ENCODE measurements at places on chromosomes 2 and 18.

DNA sequence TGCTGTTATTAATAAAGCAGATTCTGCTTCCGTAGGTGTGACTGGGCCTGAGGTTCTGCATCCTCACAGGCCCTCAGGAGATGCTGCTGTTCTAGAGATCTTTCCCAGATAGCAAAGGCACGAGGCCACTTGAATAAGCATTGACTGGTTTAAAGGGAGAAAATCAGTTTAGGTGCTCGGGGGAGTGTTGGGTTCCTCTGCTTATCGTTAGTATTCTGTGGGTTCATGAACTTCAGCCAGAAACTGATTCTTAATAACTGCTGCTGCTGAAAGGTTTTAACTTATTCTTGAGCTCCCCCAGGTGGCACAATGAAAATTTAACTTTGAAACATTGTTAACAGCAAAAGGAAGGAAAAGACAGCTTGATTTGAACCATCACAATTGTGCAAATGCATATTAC lies 56.9 kb downstream of the ITGA6 start:
- no peak overlapping the region for H3K27ac ChIP-seq
- peaks cover 3% of the 10 kb centered on the region for H3K27me3 ChIP-seq
- no peak overlapping the region for H3K4me3 ChIP-seq
- peaks cover 15% of the 10 kb centered on the region for H3K36me3 ChIP-seq
- peaks cover 53% of the 10 kb centered on the region for H3K4me1 ChIP-seq

DNA sequence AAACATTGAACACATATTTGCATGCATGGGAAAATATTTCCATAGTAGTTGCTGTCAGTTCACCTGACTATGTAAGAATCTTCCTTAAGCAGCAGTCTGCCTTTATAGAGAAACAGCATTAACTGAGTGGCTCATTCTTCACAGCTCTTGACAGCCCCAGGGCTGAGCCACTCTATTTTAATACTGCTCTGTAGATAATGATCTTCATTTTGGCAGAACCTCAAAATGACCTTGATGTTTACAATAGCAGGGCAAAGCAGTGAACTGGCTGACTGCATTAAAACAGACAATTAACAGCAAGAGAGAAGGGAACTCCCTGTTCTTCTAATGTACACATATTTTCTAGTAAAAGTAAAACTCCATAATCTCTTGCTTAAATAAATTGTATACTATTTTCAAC lies 580.6 kb upstream of the SOX11 start:
- H3K27me3 ChIP-seq, result no peaks in the 10 kb centered on the region
- peaks cover 5% of the 10 kb centered on the region for H3K4me1 ChIP-seq
- H3K4me3 ChIP-seq, result no peak overlapping the region
- DNase-seq, result no peak
- peaks cover 10% of the 10 kb centered on the region for H3K36me3 ChIP-seq
- no peak overlapping the region for H3K27ac ChIP-seq

GRCh38 chr2:69716555-69717120 lies 25.3 kb upstream of the ANXA4 start:
- H3K36me3 ChIP-seq, result peaks cover under 1% of the 10 kb centered on the region
- no peak for DNase-seq
- peaks cover 6% of the 10 kb centered on the region for H3K27me3 ChIP-seq
- no peak overlapping the region for H3K4me3 ChIP-seq

DNA sequence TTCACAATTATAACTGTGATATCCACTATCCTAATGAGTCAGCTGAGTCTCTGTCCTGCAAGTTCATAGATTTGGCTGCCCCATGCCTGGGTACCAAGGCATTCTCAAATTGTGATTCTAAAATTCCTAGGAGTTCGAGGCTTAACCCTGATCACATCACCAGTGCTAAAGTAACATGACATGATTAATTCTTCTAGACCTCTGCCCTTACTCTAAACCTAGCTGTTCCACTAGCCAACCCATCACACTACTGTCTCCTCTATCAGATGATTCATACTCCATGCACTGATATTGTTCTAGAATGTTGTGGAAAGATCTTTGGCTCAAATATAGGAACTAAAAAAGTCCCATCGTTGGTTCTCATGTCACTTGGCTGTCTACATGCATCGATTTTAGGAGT lies 487.6 kb downstream of the PIK3C3 start:
- peaks cover 7% of the 10 kb centered on the region for H3K36me3 ChIP-seq
- no peak overlapping the region for H3K27ac ChIP-seq
- DNase-seq, result no peak

GRCh38 chr18:79452190-79452990 lies 56.7 kb downstream of the NFATC1 start:
- H3K4me1 ChIP-seq, result no peaks in the 10 kb centered on the region
- DNase-seq, result no peak
- H3K27me3 ChIP-seq, result no peaks in the 10 kb centered on the region

- peaks cover 43% of the 10 kb centered on the region for H3K27me3 ChIP-seq
- no peak overlapping the region for H3K4me3 ChIP-seq
- no peaks in the 10 kb centered on the region for H3K36me3 ChIP-seq
These were observed 229.8 kb downstream of the LDLRAD4 start for GRCh38 chr18:13448335-13448795.

DNA sequence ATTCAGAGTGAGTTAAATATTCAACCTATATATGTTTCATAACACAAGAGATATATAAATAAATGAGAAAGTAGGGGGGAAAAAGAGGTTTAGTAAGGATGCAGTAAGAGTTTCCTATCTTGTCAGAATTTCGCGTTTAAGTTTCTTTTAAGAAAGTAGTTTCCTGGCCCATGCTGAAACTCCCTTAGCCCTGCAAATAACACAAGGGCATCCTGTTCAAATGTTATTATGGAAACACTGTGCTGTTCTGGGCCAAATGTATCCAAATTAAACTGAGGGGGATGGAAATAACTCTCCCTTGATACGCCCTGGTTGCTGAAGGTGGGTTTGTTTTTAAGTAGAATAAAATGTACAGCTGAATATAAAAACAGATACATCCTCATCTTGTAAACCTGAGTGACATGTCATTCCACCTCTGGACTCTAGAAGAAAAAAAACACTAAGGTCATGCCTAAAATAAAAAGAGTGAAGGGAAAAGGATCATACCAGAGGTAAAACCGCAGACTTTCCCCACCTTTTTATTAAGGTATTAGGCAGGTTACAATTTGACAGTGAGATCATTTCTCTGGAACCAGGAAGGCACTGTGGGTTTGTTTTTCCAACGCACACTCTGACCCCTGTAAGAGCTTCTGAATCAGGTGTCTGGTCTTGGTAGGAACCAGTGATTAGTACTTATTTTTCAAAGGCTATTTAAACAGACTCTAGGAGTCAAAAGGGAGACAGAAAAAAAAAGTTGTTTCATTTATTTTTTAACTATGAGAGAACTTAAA lies 16.7 kb downstream of the BCL2 start:
- no peak for DNase-seq
- peaks cover 6% of the 10 kb centered on the region for H3K36me3 ChIP-seq
- peak overlapping the region; percentile 29 for H3K4me3 ChIP-seq
- H3K4me1 ChIP-seq, result peaks cover 71% of the 10 kb centered on the region

GRCh38 chr2:195659114-195659513 lies 2.1 kb downstream of the SLC39A10 start:
- no peak overlapping the region for H3K27ac ChIP-seq
- no peaks in the 10 kb centered on the region for H3K36me3 ChIP-seq
- H3K4me1 ChIP-seq, result peaks cover 33% of the 10 kb centered on the region
- H3K4me3 ChIP-seq, result peak overlapping the region; percentile 99
- DNase-seq, result no peak

DNA sequence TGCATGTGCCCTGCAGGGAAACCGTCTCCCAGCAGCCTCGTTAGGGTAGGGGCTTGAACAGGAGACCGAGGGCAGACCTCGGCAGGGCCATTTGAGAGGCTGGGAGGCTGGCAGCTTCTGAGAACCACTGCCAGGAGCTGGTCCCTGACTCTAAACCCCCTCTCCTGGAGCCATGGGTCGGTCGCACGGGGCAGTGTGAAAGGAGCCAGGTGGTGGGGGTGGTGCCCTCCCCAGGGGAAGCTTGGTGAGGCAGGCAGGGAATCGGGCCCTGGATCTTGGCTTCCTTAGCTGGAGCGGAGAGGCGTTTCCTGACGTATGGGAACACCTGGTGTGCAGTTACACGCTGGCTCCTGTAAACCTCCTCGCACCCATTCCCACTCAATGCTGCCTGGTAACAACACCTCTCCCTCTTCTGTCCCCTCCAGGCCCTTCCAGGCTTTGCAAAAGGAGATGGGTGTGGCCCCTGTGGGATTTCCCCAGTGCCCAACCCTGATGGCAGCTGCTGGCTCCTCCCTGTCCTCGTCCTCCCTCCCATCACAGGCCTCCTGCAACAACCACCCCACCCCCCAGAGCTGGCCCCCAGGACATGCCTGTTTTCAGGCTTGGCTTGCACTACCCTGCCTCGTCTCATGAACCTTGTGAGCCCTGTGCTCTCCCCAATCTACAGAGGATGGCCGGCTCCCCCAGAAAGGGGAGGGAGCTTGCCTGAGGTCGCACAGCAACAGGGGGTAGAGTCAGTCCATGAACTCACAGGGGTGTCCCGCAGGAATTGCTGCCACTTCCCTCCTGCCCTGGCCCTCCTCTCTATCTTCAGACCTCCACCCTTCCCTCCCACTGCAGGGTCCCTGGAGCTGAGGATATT lies 24.4 kb downstream of the ADRA2B start:
- H3K4me3 ChIP-seq, result no peak overlapping the region
- DNase-seq, result no peak
- H3K27ac ChIP-seq, result peak overlapping the region; percentile 62
- peaks cover 9% of the 10 kb centered on the region for H3K4me1 ChIP-seq
- H3K36me3 ChIP-seq, result no peaks in the 10 kb centered on the region
- no peaks in the 10 kb centered on the region for H3K27me3 ChIP-seq

- H3K27me3 ChIP-seq, result no peaks in the 10 kb centered on the region
- peaks cover 5% of the 10 kb centered on the region for H3K36me3 ChIP-seq
- H3K27ac ChIP-seq, result no peak overlapping the region
- H3K4me1 ChIP-seq, result peaks cover 69% of the 10 kb centered on the region
- no peak overlapping the region for H3K4me3 ChIP-seq
These were observed 5.8 kb downstream of the SOCS6 start for GRCh38 chr18:70294471-70295191.

All from neural crest cell (in vitro differentiated cells).